ENCODE measurements at places on chromosomes 5 and 9.

DNA sequence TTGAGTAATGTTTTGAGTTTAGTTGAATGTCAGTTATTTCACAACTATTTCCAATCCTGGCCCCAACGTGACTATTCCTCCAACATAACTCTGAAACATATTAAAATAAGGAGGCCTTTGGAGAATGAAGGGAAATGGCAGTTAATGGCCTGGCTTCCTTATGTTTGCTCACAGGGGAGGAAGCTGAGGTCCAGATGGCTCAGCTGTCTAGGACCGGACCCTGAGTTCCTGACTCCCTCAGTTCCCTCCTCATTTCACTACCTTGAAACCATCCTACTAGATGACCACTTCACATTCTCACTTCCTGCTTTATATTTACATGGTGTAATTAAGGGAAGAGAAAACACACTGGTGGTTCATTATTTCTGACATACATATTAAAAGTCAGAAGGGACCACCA, 6.6 kb downstream of the OTULINL start:
- no peak for DNase-seq

GRCh38 chr5:32833127-32833526, 122.0 kb downstream of the NPR3 start:
- no peak for DNase-seq

DNA sequence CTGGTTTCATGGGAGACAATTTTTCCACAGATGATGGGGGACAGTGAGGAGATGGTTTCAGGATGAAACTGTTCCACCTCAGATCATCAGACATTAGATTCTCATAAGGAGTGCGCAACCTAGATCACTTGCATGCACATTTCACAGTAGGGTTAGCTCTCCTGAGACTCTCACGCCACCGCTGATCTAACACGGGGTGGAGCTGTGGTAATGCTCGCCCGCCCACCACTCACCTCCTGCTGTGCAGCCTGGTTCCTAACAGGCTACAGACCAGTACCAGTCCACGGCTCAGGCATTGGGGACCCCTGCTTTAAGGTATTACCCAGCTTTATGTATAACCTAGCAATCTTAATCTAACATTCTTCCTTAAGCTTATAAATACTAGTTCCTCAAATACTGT, 35.6 kb downstream of the TTC39B start:
- no peak for DNase-seq

DNA sequence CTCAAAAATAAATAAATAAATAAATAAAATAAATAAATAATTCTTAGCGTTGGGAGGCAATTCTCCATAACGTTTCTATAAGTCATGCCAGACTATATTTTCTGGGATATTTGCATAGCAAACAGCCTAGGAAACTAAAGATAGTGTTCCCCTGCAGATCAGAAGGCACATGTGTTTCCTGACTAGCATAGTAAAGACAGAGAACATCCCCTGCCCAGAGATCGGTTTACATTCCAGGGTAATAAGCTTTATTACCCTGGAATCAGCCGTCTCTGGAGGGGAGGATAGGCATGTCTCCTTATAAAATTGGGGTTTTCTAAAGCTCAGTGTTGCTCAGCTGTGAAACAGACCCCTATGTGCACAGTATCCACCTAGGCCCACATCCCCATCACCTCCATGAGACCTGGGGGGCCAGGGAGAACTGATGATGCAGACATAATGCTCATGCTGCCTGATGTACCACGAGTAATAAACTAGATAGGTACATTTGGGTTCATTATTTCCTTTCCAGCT, 36.9 kb upstream of the IFNK start:
- DNase-seq, result no peak
